ENCODE measurements at places on chromosomes 1 and 21. TPM values are rescaled to one million over a fixed set of nuclear protein-coding genes. Genes with fewer than 3 reads are reported as not detected.

MANEAL gene
- polyA plus RNA-seq, result 0.56 TPM

HTR6 gene
- not detected for polyA plus RNA-seq

LCE1F gene
- not detected for polyA plus RNA-seq

ERICH3 gene
- not detected for polyA plus RNA-seq

CD247 gene
- polyA plus RNA-seq, result 1.7 TPM

KIF17 gene
- 0.89 TPM for polyA plus RNA-seq
